Stimulated activated CD4-positive, alpha-beta T cell treated with anti-CD3 and anti-CD28 coated beads, Interleukin-1b, Interleukin-23, amount 100 ng/mL, for 24 hours (primary cell): ENCODE measurements at places on chromosomes 5 and 9.

DNA sequence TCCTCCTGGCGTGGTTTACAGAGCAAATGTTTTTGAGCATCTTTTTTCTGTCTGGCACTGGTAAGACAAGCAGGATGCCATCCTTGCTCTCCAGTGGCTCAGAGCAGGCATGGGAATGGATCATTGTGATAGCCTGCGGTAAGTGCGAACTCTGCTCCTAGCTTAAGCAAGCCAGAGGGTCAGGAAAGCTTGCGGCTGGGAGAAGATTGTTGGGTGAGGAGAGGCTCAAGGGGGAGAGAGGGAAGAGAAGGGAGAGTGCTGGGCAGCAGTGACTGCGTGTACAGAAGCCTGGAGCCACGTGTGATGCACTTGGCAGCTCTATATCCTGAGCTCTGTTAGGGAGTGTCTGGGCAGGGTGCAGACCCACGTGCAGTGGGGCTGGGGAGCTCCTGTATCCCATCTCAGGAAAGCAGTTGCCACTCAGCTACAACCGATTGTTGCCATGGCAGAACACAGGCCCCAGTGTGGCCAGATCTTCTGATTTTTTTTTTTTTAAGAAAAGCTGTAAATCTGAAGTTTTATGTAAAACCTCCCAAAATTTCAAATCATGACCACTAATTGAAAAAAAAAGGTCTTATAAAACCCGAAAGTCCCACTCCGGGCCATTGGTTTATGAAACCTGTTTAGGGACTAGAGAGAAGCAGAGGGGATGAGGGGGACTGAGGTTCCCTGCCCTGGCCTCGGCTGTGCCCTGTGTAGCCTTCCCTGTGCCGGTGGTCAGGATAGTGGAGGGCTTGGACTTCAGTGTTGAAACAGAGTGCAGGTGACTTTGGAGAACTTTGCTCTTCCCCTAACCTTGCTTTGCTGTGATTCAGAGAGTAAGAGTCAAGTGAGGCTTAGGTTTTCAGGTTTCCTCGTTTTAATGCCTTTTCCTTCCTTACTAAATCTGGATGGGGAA lies 67.3 kb downstream of the ZNF618 start:
- DNase-seq: no peak

DNA sequence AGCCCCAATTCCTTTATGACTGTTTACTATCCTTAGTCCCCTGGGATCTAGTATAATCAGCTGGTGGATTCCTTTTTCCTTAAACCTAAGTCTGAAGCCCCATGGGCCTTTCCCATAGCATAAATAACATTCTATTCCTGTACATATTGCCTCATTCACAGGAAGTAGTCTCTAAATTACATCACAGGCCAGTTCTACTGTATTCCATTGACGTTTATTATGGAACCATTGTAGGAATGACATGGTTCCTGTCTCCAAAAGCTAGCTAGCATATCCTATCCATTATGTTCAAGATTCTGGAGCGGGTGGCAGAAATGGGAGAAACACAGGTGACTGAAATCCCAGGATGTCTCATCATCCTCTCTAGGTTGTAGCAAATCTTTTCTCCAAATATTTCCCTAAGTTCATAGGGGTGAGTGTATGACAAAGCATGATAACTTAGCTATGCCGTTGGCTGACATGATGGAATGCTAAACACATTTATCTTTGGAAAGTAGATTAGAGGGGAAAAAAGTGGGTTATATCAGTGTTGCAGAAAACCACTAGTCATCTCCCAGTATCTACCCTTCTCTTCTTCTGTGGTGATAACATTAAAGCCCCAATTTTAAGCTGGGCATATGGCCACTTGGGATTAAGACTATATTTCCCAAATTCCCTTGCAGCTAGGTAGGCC lies 140.1 kb downstream of the FGF1 start:
- DNase-seq: no peak

DNA sequence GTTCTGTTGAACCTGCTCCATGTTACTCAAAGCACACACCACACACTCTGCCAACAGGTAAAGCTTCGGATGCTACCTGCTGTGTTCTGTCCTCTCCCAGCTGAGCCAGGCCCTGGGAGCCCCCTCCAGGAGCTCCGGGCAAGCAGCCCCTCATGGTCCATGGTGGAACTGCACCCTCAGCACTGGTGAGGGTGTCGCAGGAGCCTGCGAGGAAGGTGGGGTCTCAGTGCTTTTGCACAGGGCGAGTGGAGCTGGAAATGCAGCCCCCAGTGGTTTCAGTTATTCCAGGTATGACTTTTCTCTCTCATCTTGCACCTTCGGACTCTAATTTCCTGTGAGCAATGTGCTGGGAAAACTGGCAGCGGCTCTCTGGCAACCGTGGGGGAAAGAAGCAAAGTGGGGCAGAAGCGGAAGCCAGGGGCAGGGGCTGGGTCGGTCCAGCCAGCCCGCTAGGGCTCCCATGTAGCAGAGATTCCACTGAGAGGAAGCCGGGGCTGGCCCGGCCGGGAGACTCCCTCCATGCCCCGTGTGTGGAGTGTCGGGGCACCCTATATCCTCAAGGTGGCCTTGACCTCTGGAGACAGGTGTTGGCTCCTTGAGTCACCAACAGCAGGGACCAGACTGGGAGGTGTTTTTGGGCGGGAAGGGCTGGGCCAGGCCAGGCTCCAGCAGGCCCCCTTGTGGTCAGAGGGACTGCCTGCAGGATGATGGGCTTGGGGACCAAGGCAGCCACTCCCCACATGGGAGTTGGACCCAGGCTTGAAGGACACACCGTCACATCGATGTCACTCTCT lies 75.6 kb upstream of the PRSS3 start:
- no peak for DNase-seq

DNA sequence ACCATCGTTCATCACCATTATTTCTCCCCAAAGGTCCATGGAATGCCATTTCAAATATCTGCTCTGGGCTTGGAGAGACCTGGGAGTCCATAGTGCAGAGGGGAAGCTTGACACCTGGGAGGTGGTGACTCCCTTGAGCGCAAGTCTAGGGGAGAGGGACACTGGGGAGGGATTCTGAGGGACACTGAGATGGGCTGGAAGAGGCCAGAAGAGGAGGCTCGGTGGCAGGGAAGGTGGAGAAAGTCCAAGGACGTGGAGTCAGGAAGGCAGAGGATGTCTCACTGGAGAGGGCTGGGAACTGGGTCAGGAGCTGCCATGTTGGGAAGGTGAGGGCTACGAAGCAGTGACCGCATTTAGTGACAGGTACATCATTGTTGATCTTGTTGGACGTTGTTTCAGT lies 160.3 kb upstream of the MVB12B start:
- DNase-seq: no peak

- no peak for DNase-seq
Measured at GRCh38 chr5:90231688-90232087, 177.9 kb downstream of the CETN3 start.

- DNase-seq: no peak
Measured at GRCh38 chr5:161051920-161052500, 200.0 kb upstream of the ATP10B start.

DNA sequence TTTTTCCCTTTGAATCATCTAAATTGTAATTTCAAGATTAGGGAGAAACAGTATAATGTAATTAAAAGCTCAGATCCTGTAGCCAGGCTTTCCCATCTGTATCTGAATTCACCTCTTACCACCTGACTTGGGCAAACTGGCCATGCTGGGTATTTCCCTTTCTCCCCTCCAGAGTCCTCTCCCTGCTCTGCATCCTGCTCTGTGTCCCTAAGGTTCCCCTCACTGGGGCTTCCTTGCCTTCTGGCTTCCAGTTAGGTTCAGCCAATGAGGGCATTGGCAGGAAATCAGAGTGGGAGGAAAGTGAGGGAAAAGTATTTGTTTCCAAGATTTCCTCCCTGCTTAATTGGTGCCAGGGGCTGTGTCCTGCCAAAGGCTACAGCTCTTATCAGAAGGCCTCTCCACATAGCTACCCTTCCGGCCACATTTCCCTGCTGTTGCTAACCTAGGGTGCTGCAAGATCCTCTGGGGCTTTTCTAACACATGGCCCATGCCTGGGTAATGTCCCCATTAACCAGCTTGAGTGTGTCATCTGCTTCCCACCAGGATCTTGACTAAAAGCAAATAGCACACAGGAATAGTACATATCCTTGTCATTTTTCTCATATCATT lies 51.0 kb upstream of the MPDZ start:
- DNase-seq: no peak

DNA sequence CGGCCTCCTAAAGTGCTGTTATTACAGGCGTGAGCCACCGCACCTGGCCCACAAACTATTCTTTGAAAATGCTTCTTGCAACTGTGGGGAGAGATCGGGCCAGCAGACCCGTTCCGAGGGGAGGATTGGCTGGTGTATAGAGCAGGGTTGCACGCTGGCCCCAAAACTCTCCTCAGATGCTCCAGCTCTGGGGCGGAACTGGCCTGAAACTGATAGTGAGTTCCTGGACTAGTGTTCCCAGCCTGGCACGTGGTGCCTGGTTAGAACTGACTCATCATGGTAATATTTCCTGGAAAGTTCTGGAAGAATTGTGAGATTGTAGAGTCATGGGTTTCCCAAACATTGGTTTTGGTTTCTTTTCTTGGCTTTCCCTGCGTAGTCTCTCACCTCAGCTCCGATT lies 120.5 kb downstream of the FBXL7 start:
- DNase-seq: no peak

DNA sequence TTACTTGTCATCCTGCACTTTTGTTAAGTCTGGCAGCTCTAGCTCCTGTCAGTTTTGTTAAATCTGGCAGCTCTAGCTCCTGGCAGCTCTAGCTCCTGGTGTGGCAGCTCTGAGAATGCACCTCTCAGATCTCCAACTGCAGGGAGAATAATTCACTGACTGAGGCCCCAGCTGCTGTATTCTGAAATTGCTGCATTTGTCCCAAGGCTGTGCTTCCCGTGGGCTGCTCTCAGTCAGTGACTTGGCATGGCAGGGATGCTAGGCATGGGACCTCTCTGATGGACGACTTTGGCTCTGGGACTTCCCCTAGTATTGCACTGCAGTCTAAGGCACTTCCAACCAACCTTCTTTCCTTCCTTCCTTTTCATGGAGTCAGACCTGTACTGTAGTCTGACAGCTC lies 475.7 kb downstream of the CCDC171 start:
- no peak for DNase-seq

DNA sequence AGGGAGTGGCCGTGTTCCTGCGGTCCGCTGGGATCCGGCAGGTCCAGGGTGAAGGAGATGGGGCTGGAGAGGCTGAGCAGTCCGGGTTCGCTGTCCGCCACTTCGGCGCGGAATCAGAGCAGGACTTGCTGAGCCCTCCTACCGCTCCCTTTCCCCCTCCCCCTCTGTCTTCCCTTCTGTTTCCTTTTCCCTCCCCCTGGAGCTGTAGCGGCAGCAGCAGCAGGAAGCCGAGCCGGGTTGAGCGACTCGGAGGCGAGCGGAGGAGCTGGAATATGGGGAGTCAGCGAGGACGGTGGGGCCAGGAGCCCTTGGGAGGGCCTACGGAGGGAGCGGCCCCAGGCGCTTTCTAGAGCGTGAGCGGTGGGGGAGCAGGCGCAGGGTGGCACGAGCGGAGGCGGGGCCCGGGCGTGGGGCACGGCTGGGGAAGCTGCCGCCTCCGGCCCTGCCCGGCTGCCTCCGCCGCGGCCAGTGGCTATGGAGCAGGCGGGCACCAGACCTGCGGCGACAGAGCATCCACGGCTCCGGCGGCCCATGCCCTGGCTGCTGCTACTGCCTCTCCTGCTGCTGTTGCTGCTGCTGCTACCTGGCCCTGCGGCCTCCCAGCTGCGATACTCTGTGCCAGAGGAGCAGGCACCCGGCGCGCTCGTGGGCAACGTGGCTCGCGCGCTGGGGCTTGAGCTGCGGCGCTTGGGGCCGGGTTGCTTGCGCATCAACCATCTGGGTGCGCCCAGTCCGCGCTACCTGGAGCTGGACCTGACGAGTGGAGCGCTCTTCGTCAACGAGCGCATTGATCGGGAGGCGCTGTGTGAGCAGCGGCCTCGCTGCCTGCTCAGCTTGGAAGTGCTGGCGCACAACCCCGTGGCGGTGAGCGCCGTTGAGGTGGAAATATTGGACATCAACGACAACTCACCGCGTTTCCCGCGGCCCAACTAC lies at the start of gene PCDHAC2:
TSS of gene PCDHAC2 (plus strand) at position 184 of the 933 bp plus-strand sequence. CDS start at position 475, 291 bp downstream.
- no peak for DNase-seq

- no peak for DNase-seq
Measured at GRCh38 chr5:142326480-142326938, 1.7 kb upstream of the SPRY4 start.

DNA sequence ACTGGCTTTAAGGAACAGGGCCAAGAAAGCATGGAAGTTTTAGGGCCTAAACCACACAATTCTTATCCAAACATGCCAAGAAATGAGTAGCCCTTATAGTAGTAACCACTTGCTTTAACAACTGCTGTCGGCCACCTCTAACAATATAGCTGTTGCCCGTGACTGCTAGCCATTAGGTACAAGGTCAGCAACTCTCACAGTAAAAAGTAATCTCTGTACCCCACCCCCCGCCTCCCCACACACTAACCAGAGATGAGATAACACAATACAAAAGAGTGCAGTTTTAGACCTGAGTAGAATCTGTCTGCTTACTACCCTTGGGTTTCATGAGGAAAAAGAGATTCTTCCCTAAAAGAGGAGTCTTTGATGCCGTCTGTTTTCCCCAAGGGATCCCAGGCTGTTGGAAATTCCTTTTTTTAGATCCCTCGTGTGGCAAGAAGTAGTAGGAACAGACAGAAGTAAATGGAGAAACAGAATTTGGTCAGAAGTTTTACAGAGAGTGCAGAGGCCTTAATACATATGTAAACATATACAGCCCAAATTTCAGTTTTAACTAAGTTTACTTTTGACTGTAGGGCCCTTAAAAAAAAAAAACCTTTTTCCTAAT lies 94.3 kb downstream of the WDR41 start:
- no peak for DNase-seq

DNA sequence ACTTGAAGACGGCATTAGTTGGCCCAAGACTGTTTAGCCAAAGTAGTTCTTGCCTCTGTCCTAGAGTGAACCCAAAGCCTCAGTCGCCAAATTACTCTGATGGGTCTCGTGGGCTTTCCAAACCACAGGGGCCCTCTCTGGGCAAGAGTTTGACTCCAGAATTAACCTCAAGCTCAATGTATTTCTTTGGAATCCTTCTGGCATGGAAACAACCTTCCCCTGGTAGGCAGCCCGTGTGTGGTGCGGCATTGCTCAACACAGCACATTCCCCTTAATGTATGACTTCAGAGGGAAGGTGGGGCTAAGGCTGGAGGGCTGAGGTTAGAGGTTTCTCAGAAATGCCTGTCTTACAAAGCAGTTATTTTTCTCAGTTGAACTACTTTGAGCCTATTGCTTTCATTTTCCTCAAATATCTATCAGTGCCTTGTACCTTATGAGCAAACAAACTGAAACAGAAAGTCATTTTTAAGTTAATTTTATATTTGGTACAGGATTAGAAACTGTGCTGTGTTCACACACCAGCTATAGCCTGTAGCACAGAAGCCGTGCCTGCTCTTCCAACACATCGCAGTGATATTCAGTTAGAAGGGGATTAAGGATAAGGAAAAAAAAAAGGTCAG lies 123.9 kb upstream of the HAPLN1 start:
- no peak for DNase-seq

DNA sequence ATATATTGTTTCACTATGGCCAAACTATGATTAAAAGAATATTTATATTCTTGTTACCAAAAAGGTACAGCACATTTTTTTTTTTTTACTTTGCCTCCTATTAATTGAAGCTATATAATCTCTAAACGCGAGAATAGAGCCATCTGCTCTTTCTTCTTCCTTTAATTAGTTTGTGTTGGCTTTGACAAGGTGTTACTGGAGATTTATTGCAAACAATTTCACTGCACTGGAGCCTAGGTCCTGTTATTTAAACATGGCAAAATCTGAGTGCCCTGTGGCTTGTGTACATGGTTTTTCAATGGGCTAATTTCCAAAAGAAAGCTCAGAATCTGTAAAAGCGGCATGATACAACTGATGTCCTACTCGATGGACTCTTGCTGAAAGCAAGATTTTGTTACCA lies 40.8 kb upstream of the GABRG2 start:
- no peak for DNase-seq

- no peak for DNase-seq
Measured at GRCh38 chr9:110691002-110691549, 22.5 kb downstream of the MUSK start.
